Osteocyte (in vitro differentiated cells): ENCODE measurements at places on chromosomes 13 and 19. TPM values are rescaled to one million over a fixed set of nuclear protein-coding genes. Genes with fewer than 3 reads are reported as not detected.

The ZNF763 gene
- 2.1 and 4.3 TPM in 2 replicates for total RNA-seq

DNA sequence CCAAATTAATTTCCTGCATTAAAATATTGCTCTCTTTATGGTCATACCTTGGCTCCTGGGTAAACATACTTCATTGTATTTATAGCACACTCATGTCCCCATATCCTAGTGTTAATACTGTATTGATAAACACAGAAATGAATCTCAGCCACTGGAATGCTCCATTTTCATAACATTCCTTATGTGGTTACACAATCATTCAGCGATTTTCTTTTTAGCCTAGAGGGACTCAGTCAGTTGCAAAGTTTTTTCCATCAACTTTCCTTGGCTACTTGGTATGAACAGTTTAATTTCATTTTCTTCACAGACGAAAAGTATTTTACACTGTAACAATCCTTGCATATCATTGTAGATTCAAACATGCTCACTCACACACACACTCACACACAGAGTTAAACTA lies 471.5 kb downstream of the FGF14 start:
- DNase-seq = no peak

The IL17D gene
- 8.6 and 10.7 TPM in 2 replicates for total RNA-seq

- DNase-seq = no peak
Observed at GRCh38 chr19:50745221-50745620, 22.1 kb downstream of the CLEC11A start.

DNA sequence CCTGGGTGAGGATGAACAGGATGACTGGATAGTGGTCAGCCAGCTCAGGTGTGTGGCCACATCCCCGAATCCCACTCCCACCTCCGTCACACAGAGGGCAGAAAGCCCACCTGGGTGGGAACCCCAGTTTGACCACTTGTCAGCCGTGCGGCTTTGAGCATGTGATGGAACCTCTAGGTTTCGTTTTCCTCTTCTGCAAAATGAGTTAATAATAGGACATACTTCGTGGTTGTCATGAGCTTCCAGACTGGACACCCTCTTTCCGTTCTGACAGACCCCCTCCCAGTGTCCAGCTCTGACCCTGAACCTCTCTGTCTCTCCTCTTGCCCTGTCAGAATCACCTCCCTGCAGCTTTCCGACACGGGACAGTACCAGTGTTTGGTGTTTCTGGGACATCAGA lies 1.8 kb downstream of the AXL start:
- no peak for DNase-seq

GRCh38 chr19:1651568-1652291 lies 685 bp downstream of the TCF3 start:
- DNase-seq = no peak

DNA sequence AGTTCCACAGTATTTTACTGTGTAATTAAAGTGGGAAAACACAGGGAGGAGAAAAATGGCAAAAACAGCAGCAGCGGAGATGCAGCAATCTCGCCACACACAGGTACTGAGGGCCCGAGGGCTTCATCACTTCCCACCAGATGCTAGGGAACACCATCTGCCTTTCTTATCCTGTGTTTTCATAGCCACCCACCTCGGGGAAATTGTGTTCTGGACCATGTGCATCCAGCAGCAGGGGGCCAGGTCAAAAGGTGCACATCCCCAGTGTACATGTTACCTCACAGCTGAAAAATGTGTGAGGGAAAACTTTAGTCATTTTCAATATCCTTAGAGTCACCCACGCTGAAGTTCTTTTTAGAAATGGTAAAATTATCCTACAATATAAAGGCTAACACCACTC lies 30.2 kb downstream of the PDCD5 start:
- no peak for DNase-seq

DNA sequence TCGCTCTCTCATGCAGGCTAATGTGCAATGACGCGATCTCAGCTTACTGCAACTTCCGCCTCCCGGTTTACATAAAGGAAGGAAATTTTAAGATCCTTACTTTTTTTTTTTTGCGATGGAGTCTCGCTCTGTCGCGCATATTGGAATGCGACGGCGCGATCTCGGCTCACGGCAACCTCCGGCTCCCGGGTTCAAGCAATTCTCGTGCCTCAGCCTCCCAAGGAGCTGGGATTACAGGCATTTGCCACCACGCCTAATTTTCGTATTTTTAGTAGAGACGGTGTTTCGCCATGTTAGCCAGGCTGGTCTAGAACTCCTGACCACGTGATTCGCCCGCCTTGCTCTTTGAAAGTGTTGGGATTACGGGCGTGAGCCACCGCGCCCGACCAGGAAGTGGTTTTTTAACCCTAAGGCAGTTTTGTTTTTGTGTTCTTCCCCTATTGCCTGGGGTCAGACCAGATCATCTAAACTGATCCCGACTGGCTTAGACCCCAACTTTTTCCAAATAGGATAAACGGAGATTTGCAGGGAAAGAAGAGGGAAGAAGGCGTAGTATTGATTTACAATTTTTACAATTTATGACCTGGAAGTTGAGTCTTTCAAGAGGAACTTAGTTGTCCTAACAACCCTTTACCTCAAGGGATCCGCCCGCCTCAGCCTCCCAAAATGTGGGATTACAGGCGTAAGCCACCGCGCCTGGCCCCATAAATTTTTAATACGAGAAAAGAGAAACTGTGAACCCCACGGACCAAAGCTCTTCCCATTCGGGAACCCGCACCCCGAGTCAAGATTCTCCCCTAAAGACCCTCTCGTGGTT lies 142.0 kb downstream of the ZNF737 start:
- no peak for DNase-seq

The PSG11 gene
- not detected in 2 replicates for total RNA-seq

DNA sequence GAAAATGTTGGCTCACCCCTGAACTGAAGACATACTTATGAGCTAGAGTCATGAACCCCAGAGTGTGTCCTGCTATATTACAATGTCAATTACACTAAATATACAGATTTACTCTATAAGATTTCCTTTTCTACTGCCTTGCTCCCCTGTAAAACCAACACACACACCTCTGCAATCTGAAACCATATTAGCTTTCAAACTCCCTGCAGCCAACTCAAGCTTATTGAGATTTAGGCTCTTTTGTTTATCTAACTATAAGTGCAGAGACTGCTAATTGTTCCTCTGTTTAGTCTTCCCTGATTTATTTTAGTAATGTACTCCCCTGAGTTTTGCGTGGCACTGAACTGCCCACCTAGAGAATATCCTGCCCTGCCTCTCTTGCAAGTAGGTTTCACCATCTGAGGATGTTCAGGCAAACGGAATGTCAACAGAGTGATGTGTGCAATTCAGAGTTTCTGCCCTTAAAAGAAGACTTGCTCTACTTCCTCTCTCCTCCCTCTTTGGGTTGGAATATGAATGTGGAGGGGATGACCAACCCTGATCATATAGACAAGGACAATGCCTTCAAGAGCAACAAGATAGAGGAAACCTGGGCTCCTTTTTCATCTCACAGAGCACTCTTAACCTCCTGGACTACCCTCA lies 22.3 kb downstream of the FAM216B start:
- DNase-seq = no peak

The TJP3 gene
- not detected in 2 replicates for total RNA-seq

The TRPC4 gene
- 6.3 and 6.8 TPM in 2 replicates for total RNA-seq

DNA sequence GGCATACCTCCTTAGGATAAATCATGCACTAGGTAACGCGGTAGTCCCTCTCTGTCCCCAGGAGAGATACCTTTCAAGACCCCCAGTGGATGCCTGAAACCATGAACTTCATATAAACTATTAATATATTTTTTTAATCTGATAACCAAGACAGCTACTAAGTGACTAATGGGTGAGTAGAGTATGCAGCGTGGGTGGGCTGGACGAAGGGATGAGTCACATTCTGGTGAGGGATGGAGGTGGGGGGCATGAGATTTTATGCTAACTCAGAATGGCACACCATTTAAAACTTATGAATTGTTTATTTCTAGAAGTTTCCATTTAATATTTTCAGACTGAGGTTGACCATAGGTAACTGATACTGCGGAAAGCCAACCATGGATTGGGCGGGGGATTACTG lies 46.2 kb downstream of the CDK8 start:
- no peak for DNase-seq

GRCh38 chr13:110645750-110646149 lies 30.4 kb downstream of the NAXD start:
- no peak for DNase-seq

DNA sequence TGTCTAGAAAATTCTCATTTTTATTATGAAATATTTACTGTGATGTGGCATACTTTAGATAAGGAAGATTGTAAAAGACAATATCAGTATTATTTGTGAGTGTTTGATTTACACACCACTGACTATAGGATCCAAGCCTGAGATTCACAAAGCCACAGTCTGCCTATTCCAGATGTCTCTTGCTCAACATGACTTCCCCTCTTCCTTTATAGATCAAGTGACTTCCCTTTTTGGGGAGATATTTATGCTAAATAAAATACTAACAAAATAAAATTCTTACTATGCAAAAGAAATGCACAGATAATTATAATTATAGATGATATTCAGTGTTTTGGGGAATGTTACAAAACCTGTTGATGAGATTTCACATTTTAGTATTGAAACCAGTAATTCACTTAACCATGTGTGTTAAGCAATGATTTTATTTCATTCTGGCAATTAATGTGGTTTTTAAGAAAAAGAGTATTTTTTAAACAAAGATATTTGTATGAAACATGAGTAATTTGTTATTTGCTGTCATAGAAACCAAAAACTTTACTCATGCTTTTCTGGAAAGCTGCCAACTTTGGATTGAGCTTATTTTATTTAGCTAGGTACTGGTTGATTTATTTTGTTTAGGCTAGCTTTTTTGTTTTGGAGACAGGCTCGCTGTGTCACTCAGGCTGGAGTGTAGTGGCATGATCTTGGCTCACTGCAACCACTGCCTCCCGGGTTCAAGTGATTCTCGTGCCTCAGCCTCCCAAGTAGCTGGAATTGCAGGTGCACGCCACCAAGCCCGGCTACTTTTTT lies 13.7 kb upstream of the GPR183 start:
- no peak for DNase-seq
